ENCODE measurements at places on chromosomes 5 and 9.

- peak; percentile 78 for DNase-seq
These were observed 12.1 kb downstream of the NOTCH1 start for GRCh38 chr9:136533775-136534157.

GRCh38 chr9:33415501-33416038 is 13.2 kb upstream of the AQP7 start:
- no peak for DNase-seq

GRCh38 chr9:94084314-94084713 is at the start of gene PTPDC1:
Gene PTPDC1 (plus strand): TSS chr9:94084464. CDS start chr9:94084531, 67 bp downstream.
- DNase-seq: peak; percentile 32

DNA sequence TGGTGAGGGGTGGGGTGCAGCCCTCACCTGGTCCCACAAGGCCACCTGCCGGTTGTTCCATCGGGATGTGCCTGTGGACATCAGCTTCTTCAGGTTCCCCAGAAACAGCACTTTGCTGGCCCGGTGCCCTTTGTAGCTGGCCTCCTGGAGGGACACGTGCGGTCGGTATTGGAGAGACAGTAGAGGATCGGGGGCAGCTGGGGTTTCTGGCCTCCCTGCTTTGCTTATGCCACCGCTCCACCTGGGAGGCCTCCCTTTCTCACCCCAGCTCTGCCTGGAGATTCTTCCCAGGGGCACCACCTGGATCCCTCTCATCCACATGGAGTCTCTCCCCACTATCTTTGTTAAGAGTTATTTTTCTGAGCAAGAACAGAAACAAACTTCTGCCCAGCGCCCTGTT is 13.1 kb upstream of the TRIM14 start:
- no peak for DNase-seq

DNA sequence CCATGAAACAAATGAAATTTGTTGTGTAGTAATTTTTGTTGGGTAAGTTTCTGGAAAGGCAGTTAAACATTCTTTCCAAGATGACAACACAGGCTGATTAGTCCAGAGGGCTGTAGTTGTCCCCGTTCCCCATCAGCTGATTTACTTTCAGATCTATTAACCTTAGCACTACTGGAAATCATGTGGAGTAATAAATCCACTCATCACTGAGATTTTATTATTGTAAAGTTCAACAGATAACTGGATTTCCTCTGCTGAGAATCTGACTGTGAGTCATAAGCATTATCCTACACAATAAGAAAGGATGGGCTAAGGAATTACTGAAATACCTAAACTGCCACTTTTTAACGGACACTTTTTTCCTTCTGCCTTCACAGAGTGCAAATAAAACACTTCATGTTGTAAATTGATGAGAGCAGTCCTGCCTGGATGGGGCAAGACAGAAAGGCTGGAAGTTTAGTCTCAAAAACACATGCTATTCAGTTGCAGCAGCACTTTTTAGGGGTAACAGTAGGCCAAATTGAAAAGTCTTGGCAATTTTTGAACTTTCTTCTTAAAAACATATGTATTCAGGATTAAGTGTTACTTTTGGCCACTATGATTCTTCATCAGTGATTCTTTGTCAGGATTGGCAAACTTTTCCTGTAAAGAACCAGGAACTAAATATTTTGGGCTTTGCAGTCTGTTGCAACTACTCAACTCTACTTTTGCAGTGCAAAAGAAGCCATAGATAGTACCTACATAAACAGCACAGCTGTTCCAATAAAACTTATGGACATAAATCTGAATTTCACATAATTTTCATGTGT is 7.0 kb downstream of the STOM start:
- DNase-seq: peak; percentile 89

- DNase-seq: no peak
These were observed 2.1 kb upstream of the SLC25A46 start for GRCh38 chr5:110736753-110737152.

- peak; percentile 58 for DNase-seq
These were observed 24.8 kb upstream of the LOX start for GRCh38 chr5:122102825-122103224.

- no peak for DNase-seq
These were observed 31.6 kb downstream of the NSUN2 start for GRCh38 chr5:6601271-6601670.

DNA sequence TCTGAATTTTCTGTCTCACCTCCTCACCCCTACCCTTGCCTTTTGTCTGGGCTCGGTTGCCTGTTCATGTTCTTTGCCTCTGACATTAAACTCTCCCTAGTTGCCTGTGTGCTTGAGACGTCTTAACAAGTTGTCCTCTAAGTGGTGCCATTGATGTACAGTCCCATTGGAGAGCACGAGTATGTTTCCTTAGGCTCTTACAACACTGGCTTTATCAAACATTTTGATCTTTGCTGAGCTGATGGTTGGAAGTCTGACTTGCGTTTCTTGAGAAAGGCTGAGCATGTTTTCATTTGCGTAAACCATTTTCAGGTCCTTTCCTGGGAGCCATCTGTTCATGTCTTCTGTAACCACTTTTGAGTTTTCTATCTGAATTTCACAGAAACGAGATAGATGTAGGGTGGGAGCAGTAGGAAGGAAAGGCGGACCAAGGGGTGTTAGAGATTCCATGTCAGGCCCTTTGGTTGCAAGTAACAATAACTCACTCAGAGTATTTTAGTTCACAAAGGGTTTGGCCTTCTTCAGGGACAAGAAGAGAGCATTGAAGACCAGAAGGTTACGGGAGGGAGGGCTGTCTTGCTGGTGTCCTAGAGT is 35.4 kb downstream of the OTULIN start:
- no peak for DNase-seq

DNA sequence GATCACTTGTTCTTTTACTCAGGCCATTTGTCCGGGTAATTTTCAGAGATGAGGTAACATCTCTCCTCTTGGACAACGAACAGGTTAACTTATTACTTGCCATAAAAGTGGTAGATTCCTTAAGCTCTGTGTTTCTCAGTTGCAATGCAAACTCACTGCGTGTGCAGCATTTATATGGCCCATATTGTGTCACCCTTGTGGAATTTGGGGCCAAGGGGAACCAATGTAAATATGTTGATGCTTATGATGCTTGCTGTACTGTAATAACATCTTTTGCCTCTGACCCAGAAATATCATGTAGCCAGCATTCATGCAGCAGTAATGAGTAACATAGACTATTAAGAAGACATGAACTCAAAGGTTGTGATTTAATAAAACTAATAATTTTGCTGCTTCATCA is 175.8 kb downstream of the ADAMTS6 start:
- no peak for DNase-seq

GRCh38 chr5:155943516-155944407 is 383.2 kb upstream of the SGCD start:
- peak; percentile 51 for DNase-seq

DNA sequence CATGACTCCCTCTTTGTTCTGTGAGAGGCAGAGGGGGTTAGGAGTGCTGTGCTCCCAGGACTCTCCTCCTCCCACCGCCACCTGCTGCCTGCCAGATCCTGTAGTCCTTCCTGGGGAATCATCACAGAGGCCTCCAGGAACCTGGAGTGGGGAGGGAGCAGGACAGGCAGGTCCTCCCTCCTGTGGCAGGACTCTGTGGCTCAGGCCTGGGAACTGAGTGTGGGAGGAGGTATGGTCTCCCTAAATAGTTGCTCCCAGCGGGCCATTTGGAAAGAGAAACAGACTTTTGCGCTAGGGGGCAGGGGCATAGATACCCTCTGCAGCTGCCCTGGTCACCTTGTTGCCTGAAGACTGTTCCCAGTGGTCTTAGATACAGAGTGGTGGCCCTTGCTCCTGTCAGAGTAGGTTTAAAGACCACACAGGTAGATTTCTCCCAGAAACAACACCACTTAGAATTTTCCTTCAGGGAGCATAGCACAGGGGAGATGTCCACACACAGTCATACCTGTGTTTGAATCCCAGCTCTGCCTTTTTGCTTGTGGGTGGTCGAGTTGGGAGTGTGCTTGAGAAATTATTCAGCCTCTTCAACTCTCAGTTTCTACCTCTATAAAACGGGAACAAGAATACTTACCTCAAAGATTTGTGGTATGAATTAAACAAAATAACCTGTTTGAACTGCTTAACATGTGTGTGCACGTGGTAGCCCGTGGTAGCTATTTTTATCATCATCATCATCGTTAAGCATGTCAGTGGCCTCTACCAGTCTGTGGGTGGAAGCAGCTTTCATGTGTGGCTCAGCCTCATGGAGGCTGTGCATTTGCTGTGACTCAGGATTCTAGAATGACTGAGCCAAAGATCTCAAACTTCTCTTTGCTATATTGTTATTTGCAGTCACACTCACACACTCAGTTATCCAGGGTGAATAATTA is 55.8 kb downstream of the SLC22A5 start:
- peak; percentile 63 for DNase-seq

DNA sequence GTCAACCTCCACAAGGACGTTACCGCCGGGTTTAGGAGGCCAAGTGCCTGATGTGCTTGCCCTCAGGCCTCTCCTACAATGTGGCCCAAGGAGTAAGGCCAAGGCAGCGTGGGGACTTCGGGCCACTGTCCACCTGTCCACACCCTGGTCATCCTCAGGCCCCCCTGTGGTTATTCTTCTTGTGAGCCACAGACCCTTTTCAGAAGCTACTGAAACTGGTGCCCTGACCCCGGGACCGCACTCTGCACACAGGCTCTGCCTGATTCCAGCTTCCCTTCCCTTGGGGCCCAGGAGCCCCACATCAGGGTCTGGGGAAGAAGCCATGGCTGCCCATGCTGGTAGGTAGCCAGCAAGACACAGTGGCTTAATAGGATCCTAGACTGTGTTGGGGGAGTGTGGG is 128.8 kb downstream of the OLFM1 start:
- DNase-seq: no peak

DNA sequence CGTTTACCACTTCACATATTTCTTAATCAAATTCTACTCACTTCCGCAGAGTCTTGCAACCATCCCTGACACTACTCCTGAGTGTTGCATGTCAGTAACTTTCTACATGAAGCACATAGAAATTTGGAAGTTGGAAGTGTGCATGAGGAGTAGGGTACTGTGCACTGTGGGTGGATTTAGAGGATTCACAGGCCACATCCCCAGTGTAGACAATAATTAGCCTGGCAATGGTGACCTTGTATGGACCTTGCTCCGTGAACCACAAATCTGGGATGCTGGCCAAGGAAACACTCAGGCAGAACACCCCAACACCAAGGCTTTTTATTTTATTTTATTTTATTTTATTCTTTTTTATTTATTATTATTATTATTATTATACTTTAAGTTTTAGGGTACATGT is 25.5 kb downstream of the CTSL start:
- DNase-seq: no peak

DNA sequence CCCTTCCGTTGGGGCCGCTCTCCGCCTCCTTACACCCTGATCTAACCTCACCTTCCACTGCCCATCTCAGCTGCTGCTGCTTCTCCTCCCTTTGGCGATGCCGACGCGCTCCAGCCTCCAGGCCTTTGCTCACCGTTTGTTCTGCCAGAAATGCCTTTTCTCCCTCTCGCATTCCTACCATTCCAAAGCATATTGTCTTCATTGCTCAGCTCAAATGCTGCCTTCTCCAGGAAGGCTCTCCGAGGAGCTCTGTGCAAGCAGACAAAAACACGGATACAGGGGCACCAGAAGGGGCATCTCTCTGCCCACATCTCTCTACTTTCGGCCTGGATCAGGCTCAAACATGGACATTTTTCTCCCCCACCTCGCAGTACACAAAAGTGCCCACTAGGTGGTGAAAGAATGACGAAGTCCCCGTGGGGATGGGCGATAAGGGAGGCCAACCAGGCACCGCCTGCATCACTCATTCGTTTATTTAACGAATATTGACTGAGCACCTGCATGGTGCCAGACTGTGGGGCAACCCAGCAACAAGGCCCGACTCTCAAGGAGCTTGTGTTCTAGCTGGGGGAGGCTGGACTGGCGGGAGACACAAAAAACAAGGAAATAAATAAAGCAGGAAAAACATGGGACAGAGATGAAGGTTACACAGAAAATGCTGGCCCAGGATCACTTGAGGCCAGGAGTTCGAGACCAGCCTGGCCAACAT is 7.3 kb upstream of the GRHPR start:
- DNase-seq: peak; percentile 78

DNA sequence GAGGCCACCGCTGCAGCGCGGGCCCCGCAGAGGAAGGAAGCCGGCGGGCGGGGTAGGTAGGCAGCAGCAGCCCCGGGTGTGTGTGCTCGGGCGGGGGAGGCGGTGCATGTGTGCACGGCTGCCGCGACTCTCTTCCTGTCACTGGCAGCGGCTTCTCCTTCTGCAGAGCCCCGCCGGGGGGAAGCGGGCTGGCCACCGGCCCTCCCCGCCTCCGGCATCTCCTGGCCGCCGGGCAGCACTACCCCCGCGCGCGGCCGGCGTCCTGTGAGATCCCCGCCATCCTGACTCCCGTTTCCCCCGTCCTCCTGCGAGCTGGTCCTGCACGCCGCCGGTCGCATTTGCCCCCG is 315 bp downstream of the PIK3R1 start:
- no peak for DNase-seq

DNA sequence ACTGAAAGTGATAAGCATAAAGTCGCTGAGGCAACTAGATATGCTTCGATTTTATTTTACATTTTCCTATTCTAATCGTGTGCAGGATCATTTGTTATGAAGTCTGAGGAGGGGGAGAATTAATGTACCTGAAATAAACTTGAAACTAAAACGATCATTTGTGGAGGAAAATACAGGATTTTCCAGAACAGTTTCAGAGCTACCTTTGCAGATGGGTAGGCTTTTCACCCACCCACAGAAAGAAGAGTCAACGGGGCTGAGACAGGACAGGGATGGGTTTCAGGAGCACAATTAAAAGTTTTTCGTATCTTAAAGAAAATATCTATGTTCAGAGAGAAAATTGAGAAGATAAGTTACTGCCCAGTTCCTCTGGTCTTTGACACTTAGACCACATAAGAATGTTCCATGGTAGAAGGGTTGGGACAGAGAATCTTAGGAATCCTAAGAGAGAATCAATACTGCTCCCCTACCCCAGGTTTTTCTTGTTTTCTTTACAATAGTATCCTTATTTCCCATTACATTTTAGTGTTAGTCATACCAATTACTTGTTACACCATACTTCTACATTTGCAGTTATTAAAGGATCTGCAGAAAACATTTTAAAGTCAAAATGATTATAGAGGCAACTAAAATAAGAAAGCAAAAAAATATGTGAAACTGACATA is 211.4 kb downstream of the DEPDC1B start:
- DNase-seq: no peak

GRCh38 chr9:125074976-125075375 is 68.4 kb downstream of the SCAI start:
- DNase-seq: no peak

GRCh38 chr5:310941-311434 is 10.5 kb upstream of the AHRR start:
- DNase-seq: peak; percentile 18

GRCh38 chr5:124061663-124062062 is 549.7 kb downstream of the CSNK1G3 start:
- peak; percentile 9 for DNase-seq

GRCh38 chr9:92359394-92359995 is 33.7 kb downstream of the CENPP start:
- DNase-seq: no peak

- no peak for DNase-seq
These were observed 31.8 kb downstream of the ERMP1 start for GRCh38 chr9:5800969-5801738.

DNA sequence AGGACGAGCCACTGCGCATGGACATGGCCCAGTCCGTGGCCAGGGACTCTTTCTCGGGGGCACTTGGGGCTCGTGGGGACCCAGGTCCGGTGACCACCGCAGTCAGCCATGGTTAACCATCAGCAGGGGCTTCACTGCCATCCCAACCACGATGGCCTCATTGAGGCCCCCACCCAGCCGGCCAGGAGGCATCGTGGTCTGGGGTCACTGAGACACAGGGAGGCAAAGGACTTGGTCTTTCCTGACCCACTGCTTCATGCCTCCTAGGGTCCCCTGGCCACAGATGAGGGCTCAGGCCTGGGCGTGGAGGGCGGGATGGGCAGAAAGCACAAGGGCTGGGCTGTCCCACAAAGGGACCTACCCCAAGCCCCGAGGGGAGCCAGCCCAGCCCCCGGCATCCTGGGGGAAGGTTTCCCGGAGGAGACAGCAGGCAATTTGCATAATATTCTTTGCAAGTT is 6.6 kb downstream of the NACC2 start:
- no peak for DNase-seq
